Renal cortex interstitium (tissue), 15 donors: ENCODE measurements at places on chromosomes 5 and 9. TPM values are rescaled to one million over a fixed set of nuclear protein-coding genes. Genes with fewer than 3 reads are reported as not detected.

The UAP1L1 gene
- polyA plus RNA-seq, result 9.2 TPM

The SLC1A3 gene
- 3.2 TPM for polyA plus RNA-seq

The SLC2A6 gene
- 1.6 TPM for polyA plus RNA-seq

The HEMGN gene
- 2.3 TPM for polyA plus RNA-seq

The OCLN gene
- polyA plus RNA-seq, result 43.2 TPM

The MARCOL gene
- not detected for polyA plus RNA-seq

The ZFYVE16 gene
- polyA plus RNA-seq, result 60.6 TPM

The SCGB3A2 gene
- not detected for polyA plus RNA-seq

DNA sequence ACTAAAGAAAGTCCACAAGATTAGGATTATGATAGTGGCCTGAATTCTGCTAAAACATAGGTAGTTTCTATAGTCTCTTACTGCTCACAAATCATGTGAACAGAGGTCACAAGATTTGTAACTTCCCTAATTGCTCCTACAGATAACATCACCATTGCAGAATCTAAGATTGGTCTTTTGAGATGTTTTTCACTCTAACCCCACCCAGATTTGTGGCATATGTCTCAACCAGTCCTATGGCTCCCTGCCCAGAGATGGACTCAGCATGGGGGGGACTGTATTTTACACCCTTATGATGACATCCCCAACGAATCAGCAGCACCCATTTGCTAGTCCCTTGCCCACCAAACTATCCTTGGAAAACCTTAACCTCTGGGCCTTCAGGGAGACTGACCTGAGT lies 1046.2 kb downstream of the CDH12 start:
- no peak for DNase-seq

GRCh38 chr9:3804103-3804502 lies 278.3 kb upstream of the RFX3 start:
- no peak for DNase-seq

DNA sequence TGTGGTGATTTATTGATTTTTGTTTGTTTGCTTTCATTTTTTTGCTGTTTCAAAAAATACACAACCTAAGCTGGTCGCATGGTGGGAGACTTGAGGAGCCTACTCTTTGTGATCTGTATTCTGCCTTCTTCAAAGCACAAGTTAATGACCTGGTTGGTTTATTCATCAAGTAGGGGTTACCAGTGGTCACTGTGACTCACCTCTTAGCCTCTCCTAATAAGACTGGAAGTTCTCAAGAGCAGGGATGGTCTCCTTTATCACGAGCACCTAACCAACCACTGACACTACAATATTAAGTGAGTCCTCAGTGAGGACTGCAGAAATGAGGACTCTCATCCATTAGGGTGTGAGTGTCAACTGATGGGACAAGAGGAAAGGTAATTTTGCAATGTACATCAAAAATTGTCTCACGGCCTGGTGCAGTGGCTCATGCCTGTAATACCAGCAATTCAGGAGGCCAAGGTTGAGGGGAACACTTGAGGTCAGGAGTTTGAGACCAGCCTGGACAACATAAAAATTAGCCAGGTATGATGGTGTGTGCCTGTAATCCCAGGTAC lies 13.6 kb upstream of the MTMR12 start:
- DNase-seq, result no peak

DNA sequence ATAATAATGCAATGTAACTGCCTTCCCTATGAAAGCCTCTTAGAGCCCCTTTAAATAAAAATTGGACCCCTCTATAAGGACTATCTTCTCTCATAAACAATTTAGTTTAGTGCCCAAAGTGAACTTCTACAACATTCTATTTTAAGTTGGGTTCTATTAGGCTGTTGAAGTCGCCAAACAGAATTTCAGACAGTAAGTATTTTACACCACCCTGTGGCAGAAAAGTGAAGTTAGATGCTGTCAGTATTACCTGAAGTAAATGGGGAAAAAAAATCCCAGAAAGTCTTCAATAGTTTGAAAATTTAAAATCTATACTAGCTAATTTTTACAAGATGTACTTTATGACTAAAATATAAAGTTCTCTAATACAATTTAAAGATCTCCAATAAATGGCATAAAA lies 29.5 kb downstream of the CAAP1 start:
- no peak for DNase-seq

- DNase-seq, result no peak
These were observed 112.9 kb downstream of the SPATA31D1 start for GRCh38 chr9:82101475-82101874.

DNA sequence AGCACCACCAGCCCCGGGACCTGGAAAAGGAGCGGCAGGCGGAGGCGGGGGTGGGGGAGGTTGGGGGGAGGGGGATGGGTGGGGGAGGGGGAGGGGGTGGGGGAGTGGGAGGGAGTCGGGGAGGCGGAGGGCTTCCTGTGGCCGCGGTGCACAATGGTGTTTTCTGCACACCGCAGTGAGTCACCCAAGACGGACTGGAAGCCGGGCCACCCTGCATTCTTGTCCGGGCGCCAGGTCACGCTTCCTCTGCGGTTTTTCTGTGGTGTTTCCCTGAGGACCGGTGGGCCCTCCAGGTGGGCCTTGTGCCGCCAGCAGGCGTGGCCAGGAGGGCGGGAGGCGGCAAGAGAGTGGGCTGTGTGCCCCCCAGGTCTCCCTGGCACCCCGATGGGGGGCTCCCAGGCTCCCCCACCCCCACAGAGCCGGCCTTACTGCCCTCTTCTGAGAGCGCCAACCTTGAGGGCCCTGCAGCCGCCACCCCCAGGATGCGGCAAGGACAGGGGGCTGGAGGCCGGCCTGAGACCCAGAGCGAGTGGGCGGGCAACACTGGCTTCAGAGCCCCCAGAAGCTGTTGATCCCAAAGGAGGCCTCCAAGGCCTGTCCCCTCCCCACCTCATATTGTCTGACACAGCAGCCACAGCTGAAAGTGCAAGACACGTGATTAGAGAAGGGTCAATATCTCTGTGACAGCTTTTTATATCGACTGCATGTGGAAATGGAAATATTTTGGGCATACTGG lies 11.1 kb downstream of the EXD3 start:
- DNase-seq, result no peak

DNA sequence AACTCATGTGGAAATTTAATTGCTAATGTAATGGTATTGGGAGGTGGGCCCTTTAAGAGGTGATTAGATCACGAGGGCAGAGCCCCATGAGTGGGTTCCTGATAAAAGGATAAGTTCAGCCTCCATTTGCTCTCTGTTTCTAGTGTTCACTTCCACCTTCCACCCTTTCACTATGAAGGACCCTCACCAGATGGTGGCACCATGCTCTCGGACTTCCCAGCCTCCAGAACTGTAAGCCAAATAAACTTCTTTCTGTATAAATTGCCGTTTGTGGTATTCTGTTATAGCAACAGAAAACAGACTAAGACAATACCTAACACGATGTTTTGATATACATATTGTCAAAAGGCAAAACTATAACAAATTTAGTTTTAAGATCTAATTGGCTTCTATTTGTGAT lies 166.2 kb downstream of the DEPDC1B start:
- DNase-seq, result no peak

DNA sequence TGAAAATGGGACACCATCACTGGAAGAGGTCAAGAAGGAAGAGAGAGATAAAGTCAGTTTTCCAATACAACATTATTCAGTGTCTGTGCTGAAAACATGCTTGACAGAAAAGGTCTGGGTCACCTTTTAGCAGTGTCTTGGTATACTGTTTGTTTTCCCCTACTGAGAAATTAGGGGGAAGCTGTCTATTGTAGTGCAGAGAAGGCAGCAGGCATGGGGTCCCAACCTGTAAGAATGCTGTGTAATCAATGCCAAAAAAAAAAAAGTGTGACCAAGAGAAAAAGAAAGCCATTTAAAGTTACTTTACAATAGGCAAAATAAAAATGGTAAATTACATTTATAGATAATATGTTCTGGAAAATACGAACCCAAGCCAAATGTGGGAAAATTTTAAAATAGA lies 139.3 kb downstream of the RAB3C start:
- DNase-seq, result no peak

DNA sequence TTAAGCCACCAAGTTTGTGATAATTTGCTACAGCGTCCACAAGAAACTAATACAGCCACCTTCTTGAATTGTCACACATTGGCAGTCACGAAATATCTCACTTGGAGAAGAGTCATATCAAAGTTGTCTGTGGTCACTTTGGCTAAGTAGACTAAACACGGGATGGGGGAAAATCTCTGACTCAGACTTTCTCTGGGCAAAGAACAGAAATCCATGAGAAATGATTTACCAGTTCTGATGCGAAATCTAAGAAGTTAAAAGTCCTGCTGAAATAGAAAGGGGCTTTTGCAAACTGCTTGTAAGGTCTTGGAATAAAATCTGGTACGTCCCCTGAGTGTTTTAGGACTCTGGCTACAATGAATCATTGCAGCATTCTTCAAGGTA lies 158.4 kb downstream of the COL23A1 start:
- no peak for DNase-seq

DNA sequence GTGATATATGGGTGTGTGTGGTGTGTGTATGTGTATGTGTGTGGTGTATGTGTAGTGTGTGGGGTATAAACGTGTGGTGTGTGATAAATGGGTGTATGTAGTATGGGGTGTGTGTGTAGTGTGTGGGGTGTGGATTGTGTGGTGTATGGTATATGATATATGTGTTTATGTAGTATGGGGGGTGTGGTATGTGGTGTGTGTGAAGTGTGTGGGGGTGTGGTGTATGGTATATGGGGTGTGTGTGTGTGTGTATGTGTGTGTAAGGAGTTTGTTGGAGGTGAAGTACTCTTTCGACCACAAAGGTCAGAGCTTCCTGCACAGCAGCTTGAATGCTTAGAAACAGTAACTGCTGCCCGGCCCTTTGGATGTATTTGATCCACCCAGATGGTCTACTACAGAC lies 145.2 kb upstream of the IQGAP2 start:
- DNase-seq, result no peak

- no peak for DNase-seq
These were observed 27.4 kb upstream of the SAP30L start for GRCh38 chr5:154418344-154418820.

- DNase-seq, result no peak
These were observed 186.4 kb downstream of the NMUR2 start for GRCh38 chr5:152218694-152219093.

GRCh38 chr9:6426117-6426516 lies 13.1 kb downstream of the UHRF2 start:
- DNase-seq, result no peak

DNA sequence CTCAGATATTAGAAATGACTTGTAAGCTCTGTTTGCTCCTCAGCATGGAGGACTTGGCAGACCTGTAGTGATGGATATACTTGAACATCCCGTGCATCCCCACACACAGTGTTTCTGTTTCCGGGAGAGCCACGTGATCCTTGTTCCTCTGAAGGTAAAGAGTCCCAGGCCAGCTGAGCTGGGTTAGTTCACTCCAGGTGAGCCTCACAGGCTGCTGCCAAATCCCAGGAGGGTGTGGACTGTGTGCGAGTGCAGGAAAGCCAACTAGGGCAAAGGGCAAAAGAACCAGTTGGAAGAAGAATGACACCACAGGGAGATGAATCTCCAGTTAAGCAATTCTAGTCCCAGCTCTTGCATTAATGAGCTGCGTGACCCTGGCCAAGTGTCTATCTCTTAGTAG lies 10.4 kb upstream of the TOMM5 start:
- no peak for DNase-seq

GRCh38 chr9:99356512-99356971 lies 134.5 kb downstream of the SEC61B start:
- DNase-seq, result no peak

DNA sequence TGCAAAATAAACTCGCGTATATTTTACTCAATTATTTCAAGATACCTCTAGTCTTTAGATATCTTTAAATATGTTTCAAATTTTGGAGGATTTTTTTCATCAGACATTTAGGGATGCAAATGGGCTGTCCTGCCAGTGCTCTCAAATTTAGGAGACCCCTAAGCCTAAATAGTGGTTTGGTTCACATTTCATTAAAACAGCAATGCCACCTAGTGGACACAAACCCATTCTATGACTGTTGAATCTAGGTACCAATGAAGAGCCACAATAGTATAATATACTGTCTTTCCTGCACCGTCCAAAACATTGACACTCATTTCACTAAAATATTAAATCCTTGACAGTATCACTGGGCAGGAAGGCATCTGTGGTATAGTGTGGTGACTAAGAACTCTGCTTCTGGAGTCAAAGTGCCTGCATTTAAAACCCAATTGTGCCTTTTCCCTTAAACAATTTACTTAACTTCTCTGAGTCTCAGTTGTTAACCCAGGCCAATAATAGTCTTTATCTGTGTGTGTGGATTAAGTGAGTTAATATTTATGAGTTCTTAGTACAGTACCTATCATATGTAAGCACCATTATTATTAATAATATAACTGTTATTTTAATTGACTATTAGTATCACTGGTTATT lies 148.0 kb downstream of the RORB start:
- DNase-seq, result no peak

- no peak for DNase-seq
These were observed 2038.7 kb downstream of the EFNA5 start for GRCh38 chr5:105632043-105632442.

GRCh38 chr5:133225671-133226152 lies 173.9 kb downstream of the HSPA4 start:
- DNase-seq, result no peak

DNA sequence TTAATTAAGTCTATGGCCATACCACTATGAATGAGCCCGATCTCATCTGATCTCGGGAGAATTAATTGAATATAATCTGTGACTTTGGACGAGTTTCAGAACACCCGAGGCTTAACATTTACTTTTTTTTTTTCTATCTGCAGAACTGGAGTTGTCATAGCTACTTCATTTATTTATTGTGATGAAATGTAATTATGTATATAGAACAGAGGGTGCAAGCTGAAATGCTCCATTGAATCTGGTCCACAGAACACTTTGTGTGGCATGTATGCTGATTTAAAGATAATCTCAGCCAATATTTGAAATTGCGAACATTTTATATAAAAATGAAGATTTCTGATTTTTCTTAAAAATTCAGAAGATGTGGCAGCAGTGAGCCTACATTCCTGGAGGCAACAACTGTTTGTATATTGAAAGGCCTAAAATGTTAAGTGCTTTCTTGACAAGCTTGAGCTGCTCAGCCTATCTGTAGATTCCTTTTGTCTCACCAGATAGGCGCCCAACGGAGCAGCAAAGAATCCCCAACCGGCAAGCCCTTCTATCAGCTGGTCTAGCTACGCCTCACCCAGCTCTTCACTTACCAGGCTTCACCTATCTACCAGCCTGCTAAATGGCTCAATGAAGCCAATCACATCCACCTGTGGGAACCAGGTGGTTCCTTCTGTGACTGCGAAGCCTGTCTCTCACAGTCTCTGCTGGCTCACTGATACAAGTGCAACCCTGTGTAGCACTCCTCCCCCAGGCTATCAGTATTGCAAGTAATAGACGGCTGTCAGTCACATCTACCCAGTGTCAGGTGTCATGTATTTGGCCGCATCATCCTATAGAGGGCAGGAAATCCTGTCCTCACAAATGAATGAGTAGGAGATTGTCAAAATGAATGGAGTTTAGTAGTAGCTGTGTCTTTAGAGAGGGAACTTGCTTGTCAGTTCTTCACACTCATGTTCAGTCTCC lies 170.6 kb upstream of the MRPS30 start:
- no peak for DNase-seq

DNA sequence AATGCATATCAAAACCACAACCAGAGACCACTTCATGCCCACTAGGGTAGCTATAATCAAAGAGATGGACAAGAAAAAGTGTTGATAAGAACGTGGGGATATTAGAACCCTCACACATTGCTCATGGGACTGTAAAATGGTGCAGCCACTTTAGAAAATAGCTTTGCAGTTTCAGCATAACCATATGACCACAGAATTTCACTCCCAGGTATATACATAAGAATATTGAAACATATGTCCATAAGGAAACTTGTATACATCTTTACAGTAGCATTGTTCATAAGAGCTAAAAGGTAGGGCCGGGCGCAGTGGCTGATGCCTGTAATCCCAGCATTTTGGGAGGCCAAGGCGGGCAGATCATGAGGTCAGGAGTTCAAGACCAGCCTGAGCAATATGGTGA lies 56.4 kb downstream of the S1PR3 start:
- no peak for DNase-seq
